ENCODE measurements at places on chromosomes 3 and 15. TPM values are rescaled to one million over a fixed set of nuclear protein-coding genes. Genes with fewer than 3 reads are reported as not detected.
A peak's percentile ranks its signal among the peaks of the same experiment; 100 is the strongest.

DNA sequence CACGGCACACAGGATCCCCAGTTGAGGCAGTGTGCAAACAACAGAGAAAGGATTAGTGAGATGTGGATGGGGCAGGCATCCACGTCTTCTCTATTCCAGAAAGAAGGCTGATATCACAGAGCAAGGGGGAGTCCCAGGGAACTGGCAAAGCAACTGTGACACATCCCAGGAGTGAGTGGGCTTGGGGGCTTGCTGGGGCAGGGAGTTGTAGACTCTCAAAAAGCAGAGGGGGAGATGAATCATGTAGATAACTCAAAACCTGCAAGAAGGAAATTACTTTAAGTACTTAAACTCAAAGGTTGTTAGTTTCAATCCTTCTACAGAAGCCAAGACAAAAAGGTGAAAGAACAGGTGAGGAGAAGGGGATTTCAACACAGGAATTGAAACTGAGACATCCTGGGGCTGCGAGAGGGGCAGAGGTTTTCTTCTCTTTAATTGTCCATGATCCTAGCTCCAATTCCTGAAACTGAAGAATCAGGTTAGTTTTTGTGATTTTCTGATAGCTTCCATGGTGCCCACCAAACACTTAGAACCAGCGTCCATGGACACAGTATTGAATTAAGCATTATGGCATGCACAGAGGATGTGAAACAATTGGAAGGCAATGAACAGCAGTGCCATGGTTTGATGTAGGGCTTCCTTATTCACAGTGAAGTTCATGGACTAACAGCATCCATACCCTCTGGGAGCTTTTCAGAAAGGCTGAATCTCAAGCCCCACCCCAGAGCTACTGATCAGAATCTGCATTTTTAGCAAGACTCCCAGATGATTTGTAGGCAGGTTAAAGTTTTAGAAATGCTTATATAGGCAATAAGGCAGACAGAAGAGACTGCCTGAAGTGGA is 52.0 kb downstream of the CCR3 start:
- no peak for DNase-seq

- peak; percentile 14 for DNase-seq
Observed at GRCh38 chr15:72168131-72168807, 29.3 kb downstream of the GRAMD2A start.

Gene PRR20G
- total RNA-seq, result not detected

DNA sequence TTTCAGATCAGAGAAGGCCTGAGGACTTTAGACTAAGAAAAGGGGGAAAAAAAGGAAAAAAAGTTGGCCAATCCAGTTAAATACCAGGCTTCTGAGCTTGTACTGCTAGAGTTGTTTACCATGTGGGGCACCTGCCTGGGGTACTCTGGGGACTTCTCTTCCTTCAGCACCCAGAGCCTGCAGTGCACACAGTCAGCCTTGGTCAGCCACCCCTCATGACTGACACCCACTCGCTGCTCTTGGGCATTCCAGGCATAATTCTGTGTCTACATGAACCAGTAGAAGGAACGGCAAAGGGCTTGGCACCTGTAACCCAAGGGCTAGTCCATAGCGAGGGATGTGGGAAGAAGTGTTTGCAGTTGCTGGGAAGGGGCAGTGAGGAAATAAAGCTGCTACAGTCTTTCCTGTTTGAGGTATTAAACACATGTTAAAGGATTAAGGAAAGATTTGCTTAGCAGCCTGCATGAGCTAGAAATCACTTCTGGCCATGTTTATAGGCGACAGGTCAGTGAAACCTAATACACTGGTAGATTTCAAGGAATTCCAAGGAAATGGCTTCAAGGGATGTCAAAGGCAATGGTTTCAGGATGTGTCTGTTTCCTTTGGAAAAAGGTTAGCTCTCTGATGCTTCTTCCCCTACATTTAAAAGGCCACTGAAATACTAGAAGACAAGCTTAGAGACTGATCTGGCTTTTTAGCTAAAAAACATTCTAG is 232.5 kb downstream of the CHST2 start:
- DNase-seq, result no peak

GRCh38 chr3:59143447-59143846 is 93.6 kb upstream of the CFAP20DC start:
- no peak for DNase-seq

DNA sequence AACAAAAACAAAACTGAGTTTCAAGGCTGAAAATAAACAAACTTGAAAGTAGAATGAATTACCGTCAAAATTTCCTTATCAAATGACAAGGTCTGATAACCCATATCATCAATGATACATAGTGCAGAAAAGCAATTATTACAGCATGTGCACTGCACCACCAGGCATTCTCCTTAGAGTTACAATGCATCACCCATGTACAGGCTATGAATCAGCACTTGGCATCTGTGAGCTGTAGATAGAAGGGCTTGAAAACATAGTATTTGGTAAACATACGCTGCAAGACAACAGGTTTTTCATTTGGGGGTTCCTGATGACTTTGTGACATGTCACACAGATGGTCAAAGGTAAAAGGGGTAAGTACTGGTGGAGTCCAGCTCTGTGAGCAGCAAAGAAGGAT is 265.1 kb downstream of the CTNNB1 start:
- peak; percentile 1 for DNase-seq

Gene ARL14
- not detected for total RNA-seq

DNA sequence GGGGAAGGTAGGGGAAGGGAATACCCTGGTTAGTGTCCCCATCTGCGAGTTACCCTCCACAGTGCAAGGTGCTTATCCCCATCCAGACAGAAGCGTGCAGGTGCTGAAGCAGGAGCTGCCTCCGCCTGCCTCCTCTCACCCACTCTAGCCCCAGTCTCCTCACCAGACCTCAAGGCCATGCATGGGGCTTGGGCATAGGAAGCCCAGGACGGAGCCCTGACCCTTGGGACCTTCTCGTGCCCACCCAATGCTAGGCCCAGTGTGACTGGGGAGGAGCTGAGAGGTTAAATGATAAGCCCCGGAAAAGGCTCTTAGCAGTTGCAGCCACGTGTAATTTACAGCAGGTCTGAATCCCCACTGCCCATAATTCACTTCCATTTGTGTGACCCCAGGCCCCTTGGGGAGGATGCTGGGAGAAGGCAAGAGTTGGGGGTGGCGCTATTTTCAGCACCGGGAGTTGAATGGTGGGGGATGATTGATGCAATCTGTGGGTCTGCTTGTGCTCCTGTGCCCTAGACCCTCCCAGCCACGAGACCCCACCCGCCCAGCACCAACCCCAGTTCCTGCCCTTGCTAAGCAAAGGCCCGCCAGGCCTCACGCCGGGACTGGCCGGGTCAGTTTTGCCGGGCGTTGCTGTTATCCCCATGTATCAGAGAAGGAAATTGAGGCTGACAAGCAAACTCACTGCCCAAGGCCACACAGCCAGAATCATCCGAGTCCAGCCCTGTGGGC is 14.5 kb upstream of the PLXND1 start:
- no peak for DNase-seq

Gene CLDN11
- 28.7 TPM for total RNA-seq

- no peak for DNase-seq
Observed at GRCh38 chr15:56674857-56675256, 58.5 kb downstream of the ZNF280D start.

- no peak for DNase-seq
Observed at GRCh38 chr15:78322243-78322642, 17.9 kb upstream of the CRABP1 start.

DNA sequence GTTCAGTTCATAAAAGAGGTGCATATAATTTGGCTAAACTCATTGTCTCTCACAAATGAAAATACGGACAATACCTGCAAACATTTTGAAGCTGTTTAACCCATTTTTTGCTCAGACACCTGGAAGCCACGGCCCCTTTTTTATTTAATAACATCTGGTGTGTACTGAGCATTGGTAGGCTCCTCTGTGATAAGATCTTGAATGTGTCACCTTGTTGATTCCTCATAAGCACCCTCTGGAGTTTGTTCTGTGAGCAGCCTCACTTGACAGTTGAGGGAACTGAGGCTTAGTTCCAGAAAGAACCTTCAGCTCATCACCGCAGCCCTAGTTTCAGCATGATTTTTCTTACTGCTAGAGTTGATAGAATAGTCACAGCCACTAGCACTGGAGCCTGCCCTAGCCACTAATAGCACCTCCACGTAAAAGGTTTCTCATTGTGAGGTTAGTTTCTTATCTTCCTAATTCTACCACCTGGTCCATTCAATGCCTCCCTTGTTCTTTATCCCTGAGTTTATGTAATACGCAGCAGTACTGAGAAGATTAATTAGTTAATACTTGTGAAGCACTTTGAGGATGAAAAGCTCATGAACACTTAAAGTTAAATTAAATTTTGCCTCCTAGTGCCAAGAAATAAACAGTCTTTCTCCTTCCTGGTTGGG is 71.9 kb downstream of the ITPR1 start:
- DNase-seq, result no peak

Gene MRPS11
- 103 TPM for total RNA-seq

DNA sequence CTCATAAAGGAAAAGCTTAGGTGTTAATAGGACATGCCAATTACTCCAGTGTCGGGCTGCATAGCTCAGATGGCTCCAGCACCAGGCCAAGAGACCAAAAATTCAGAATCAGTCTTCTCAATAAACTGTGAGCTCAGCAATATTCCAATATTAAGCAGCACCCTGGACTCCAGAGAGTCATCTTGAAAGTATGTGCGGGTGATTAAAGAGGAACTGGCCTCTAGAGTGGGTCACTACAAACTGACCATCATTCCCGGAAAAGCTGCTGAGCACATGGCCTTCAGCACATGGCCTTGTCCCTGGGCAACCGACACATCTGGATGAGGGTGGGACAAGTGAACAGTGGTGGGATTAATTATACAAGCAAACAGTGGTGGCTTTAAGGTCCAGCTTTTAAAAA is 59.0 kb downstream of the MAGI1 start:
- no peak for DNase-seq

Gene EFCAB12
- total RNA-seq, result not detected

DNA sequence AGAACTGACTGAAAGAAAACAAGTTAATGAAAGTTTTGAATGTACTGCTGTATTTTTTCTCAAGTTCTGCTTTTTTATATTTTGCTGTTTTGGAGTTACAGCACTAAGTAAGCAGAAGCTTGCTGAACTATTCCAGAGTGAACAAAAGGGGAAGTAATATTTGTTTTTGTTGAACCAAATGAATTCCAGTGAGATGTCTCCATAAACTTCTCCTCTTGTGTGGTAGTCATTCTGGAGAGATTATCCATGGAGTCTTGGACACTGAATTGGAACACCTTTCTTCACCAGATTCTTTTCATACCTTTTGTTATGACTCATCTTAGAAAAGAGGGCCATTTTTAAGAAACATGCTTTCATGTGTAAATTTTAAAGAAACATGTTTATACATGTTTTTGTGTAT is 8.8 kb downstream of the ANKUB1 start:
- no peak for DNase-seq

Gene CD200R1
- 0.67 TPM for total RNA-seq

- no peak for DNase-seq
Observed at GRCh38 chr15:46654993-46655392, 1020.2 kb downstream of the SQOR start.
